ENCODE measurements at places on chromosomes 6 and 20.

GRCh38 chr20:46144432-46145025 is 26.4 kb downstream of the CD40 start:
- DNase-seq: no peak

DNA sequence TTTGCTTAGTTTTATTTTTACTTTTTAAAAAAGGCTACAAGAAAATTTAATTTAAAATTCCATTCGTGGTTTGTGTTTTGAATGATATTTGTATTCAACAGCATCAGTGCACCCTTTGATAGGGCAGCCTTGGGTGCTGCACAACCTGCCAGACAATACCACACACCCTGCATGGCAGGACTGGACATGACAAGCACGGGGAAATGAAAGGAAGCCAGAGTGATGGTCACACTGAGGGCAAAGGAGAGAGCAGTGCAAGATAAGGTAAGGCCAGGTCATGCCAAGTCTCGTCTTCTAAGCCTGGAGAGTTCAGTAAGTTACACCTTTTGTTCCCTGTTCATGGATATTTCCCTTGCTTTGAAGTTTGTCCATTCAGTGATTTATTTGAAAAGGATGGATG is 103.0 kb downstream of the ALDH8A1 start:
- DNase-seq: no peak

DNA sequence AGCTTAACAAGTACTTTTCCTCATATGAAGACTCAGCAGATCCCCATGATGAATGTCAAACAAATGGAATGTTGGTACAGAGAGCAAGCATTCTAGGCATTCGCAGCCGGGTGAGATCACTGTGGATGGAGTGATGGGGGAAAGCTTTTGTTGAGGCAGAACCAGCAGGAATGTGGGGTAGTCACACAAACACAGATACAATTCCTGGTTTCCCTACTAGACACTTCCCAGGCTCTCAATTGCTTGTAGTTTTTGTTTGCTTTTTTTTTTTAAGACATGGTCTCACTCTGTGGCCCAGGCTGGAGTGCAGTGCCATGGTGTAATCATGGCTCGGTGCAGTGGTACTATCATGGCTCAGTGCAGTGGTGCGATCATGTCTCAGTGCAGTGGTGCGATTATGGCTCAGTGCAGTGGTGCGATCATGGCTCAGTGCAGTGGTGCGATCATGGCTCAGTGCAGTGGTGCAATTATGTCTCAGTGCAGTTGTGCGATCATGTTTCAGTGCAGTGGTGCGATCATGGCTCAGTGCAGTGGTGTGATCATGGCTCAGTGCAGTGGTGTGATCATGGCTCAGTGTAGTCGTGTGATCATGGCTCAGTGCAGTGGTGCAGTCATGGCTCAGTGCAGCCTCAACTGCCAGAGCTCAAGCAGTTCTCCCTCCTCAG is 15.4 kb upstream of the IER3 start:
- no peak for DNase-seq

GRCh38 chr6:41153992-41154625 is at the start of gene TREML1:
TSS of gene TREML1 (minus strand) at chr6:41154347. CDS start at chr6:41154288, 59 bp downstream.
- no peak for DNase-seq

DNA sequence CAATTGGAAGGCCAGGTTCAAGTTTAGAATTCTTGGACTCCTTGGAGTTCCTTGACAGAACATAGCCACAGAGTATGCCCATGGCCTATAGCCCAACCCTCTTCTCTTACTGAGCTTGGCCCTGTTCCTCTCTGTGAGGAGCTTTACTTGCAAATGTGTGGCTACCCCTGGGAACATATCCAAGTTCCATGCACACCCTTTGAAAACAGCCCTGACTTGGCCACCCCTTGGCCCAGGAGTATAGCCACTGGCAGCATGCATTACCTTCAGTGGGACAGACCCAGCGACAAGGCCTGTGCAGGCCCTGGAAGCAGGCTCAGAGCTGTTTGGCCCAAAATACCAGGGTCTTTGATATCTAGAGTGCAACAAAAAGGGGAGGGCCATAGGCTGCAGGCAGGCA is 19.5 kb upstream of the MAS1 start:
- no peak for DNase-seq

Data from activated T-cell treated with anti-CD3 and anti-CD28 coated beads for 48 hours (primary cell).